ENCODE measurements at places on chromosomes 7 and 10.

- no peak for DNase-seq
Measured at GRCh38 chr10:75079436-75080083, 31.9 kb upstream of the SAMD8 start.

DNA sequence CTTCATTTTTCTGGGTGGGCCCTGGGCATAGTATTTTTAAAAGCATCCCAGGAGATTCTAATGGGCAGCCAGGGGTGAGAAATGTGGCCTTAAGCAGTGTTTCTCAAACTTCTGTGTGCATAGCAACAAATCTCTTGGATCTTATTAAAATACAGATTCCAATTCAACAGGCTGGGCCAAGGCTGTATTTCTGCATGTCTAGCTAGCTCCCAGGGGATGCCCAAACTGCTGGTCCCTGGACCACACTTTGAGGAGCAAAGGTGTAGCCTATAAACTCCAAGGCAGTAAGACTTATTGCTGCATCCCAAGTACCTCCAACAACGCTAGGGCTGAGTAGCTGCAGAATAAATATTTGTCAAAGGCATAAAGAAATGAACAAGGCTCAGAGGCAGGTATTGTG, 292.9 kb upstream of the ZMIZ1 start:
- no peak for DNase-seq

DNA sequence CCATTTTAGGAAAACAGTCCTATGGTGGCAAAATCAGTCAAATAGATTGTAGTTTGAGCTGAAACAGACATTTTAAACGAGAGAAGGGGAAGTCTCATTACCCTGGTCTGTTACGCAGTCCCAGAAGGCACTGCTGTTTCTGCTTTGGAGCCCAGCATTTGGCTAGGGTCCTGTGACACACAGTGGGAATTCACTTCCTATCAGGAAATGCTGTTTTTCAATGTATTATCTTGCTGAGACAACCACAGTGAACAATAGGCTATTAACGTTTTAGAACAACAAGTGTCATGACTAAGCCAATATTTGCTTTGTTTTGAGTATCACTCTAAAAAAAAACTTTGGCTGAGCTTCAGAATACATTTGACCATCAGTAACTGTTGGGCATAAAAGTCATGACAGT, 74.1 kb downstream of the ADD3 start:
- no peak for DNase-seq

GRCh38 chr7:84824057-84824651, 362.7 kb downstream of the SEMA3D start:
- no peak for DNase-seq

GRCh38 chr7:55325371-55325792, 39.8 kb upstream of the LANCL2 start:
- DNase-seq = no peak

DNA sequence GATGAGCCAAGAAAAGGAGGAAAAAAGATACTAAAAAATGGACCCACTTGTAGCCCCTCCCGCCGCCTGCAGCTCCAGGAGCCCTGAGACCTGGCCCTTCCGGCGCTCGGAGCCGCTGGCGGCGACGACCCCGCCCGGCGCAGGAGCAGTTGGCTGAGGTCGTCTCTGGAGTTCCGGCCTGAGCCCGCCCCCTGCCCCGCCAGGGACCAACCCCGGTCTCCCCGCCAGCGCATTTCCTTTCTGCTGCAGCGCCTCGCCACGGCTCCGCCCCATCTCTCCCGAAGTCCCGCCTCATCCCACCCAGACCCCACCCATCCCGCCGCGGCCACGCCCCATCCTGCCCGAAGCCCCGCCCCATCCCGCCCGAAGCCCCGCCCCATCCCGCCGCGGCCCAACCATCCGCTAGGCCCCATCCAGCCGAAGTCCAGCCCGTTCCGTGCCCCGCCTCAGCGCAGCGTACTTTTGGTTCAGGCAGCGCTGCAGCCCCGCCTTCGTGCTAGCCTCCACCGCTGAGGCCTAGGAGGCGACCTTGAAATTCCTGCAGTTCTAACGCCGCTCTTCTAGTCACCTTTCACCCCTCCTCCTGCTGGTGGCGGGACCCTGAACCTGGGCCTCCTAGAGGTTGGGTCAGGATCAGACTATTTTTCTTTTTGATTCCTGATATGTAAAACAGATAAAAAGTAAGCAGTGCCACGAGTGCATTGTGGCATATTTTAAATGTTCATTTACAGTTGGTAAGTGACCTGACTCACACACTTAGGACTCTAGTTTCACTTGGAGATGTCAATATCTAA, at the start of gene STN1:
Gene STN1, minus strand, starts transcription at position 132 of the 794 bp plus-strand sequence. CDS start 590 bp downstream, outside the sequence.
- peak; percentile 76 for DNase-seq

GRCh38 chr10:91341686-91342085, 68.5 kb upstream of the HECTD2 start:
- DNase-seq = no peak

DNA sequence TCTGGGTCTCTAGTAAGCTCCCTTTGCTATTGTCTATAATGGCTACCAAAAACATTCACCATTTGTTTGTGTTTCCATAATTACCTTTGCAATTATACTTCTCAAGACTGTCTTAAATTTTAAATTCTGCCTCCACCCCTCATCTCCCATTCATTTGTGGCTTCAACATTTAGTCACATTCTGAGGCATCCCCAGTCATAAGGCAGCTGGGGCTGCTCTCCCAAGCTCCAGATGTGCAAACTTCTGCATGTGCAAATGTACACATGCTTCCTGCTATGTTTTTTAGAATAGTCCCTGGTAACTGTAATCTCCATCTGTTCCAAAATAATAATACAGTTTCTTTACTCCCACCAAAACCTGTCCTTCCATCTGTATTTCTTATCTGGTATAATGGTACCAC, 97.3 kb downstream of the CDK6 start:
- DNase-seq = no peak

GRCh38 chr7:2143450-2143849, 89.3 kb downstream of the MAD1L1 start:
- DNase-seq = no peak

DNA sequence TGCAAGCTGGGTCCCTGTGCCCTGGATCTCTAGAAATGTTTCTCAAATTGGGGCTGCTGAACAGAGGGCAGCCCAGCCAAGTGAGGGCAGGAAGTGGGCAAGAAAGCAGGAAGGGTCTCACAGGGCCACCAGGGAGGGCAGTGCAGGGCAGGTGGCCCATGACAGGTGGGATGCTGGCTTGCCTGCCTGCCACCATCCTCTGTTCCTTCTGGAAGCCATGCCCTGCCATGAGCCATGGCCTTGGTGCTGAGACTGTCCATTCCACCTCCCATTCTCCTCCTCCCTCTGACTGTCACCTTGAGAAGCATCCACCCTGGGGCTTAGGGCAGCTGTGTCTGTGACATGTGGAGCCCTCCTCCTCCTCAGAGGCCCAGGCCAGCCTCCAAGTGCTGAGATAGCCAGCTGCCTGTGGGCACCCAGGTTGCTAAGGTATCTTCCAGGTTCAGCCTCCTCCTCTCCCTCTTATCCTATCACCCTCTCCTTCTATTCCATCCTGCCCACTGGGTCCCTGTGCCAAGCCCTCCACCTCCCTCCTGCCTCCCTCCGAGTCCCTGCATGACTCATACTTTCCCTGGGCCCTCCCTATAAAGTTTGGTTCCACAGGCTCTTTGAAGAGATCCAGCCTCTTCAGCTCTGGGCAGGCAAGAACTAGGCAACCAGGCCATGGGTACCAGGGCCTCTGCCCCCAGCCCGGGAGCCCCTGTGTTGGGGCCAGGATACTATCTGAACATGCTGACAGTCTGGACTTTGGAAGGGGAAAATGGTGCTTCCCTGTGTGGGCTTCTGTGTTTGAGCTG, 1.3 kb downstream of the VSIR start:
- DNase-seq = no peak

GRCh38 chr10:68047122-68047521, 28.0 kb downstream of the HERC4 start:
- DNase-seq = no peak

- no peak for DNase-seq
Measured at GRCh38 chr7:81209059-81209458, 290.2 kb upstream of the SEMA3C start.

DNA sequence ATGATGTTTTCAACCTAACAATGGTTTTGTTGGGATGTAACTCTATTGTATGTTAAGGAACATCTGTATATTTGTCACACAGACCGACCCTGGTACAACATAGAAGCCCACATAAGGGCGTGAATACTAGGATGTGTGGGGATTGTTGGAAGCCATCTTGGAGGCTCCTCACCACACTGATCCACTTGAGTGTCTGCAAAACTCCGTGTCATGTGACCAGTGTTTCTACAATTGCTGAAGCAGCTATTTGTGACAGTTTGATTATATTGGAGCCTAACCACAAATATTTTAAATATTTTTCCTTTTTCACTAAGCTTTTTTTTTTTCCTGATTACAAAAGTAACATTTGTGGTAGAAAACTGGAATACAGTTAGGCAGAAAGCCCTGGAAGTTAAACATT, 27.9 kb downstream of the RALA start:
- no peak for DNase-seq

DNA sequence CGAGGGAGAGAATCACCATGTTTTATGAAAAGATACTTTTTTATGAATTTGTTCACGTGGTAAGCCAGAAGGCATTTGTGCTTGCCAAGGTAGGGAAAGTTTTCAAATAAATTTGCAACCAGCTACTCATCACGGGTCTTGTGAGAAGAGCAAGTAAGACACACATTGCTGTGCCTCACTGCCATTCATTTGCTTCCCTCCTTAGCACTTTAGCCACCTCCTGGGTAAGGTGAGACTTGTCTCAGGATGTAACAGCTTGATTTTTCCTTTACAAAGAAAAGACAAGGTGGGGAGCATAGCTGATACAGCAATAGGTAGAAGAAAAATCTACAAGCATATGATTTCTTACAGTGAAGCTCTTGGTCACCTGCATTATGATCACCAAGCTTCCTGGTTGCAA, 342.4 kb upstream of the GRM3 start:
- DNase-seq = no peak
